Upper lobe of left lung (tissue), 6 donors: ENCODE measurements at places on chromosomes 5 and 9. TPM values are rescaled to one million over a fixed set of nuclear protein-coding genes. Genes with fewer than 3 reads are reported as not detected.

GRCh38 chr5:16617274-16617968 lies 624 bp upstream of the RETREG1 start:
- H3K27me3 ChIP-seq: no peaks in the 10 kb centered on the region
- peak; percentile 72 for DNase-seq
- peak overlapping the region; percentile 58 for H3K4me3 ChIP-seq
- H3K27ac ChIP-seq: peak overlapping the region; percentile 65
- H3K36me3 ChIP-seq: no peaks in the 10 kb centered on the region
- peaks cover 23% of the 10 kb centered on the region for H3K4me1 ChIP-seq

- peaks cover 53% of the 10 kb centered on the region for H3K4me1 ChIP-seq
- DNase-seq: no peak
- peak overlapping the region; percentile 52 for H3K27ac ChIP-seq
- H3K36me3 ChIP-seq: no peaks in the 10 kb centered on the region
Observed at GRCh38 chr9:127796852-127797370, 5.8 kb upstream of the FPGS start.

DMRT2 gene
- 0.43 TPM for total RNA-seq

GRCh38 chr5:143828710-143829109 lies 16.7 kb downstream of the HMHB1 start:
- no peak overlapping the region for H3K27ac ChIP-seq
- H3K36me3 ChIP-seq: no peaks in the 10 kb centered on the region
- no peaks in the 10 kb centered on the region for H3K27me3 ChIP-seq
- no peak overlapping the region for H3K4me3 ChIP-seq
- DNase-seq: no peak

ZBED3 gene
- 9.4 TPM for total RNA-seq

DNA sequence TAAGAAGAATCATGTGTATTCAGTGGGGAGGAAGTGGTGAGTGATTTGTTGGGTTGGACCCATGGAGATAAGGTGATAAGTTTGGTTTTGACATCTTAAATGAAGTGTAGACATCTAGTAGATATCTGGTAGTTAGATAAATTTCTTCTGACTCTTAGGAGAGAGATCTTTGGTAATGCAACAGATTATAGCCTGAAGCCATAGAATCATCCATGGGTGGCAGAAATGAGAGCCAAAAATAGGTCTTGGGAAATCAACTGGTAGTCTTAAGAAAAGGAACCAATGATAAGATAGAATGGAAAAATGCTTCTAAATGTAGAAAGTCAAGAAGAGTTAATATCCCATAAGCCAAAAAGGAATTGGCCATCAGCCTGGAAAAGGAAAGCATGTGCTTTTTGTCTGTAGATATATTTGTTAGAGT lies 532.7 kb upstream of the GRAMD2B start:
- H3K27ac ChIP-seq: no peak overlapping the region
- DNase-seq: no peak
- H3K4me1 ChIP-seq: no peaks in the 10 kb centered on the region
- no peaks in the 10 kb centered on the region for H3K27me3 ChIP-seq
- no peak overlapping the region for H3K4me3 ChIP-seq

GRCh38 chr5:132455614-132456115 lies 34.9 kb downstream of the IRF1 start:
- H3K36me3 ChIP-seq: no peaks in the 10 kb centered on the region
- peak overlapping the region; percentile 93 for H3K27ac ChIP-seq
- H3K27me3 ChIP-seq: no peaks in the 10 kb centered on the region
- no peak overlapping the region for H3K4me3 ChIP-seq
- DNase-seq: no peak

KIF24 gene
- total RNA-seq: 1.1 TPM

DNA sequence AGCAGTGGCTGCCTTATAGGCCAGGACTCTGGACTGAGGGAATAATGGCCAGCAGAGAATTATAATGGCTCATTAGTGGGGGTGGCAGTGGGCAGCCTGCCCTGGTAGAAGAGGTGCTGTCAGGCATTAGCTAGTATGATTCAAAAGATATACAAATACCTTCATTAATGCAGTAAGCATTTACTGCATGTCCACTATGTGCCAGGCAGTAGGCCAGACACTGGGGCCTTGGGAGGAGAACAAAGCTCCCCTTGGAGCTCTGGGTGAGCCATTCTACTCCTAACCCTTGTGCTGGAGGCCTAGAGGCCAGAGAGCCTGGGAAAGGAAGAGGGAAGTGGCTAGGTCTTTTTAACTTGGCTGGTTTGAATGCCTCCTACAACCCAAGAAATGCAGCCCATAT lies 2.0 kb upstream of the GARNL3 start:
- H3K4me3 ChIP-seq: no peak overlapping the region
- H3K27ac ChIP-seq: no peak overlapping the region
- no peak for DNase-seq
- no peaks in the 10 kb centered on the region for H3K4me1 ChIP-seq

- H3K27ac ChIP-seq: no peak overlapping the region
- no peak overlapping the region for H3K4me3 ChIP-seq
- H3K4me1 ChIP-seq: no peaks in the 10 kb centered on the region
Observed at GRCh38 chr5:170571875-170572852, 68.3 kb downstream of the KCNIP1 start.

- no peak for DNase-seq
- H3K4me1 ChIP-seq: no peaks in the 10 kb centered on the region
- H3K4me3 ChIP-seq: no peak overlapping the region
- no peaks in the 10 kb centered on the region for H3K36me3 ChIP-seq
- no peak overlapping the region for H3K27ac ChIP-seq
Observed at GRCh38 chr5:150434464-150434863, 15.1 kb downstream of the RPS14 start.

DNA sequence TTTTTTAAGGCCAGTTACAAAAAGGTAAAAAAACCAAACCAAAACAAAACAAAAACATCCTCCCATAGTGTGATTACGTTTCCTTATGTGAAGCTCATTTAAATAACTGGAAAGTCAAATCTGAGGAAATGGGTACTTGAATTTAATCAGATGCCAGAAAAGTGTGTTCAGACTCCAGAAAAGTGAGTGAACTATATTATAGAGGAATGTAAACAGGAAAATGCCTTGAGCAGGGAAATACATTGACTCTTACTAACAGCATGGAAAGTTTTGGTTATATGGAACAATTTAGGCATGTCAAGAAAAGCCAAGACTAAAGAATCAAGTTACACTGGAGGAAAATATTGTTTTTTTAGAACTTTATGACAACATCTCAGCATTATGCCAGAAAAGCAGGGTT lies 37.8 kb upstream of the RNF20 start:
- no peaks in the 10 kb centered on the region for H3K4me1 ChIP-seq
- no peak overlapping the region for H3K27ac ChIP-seq
- no peak overlapping the region for H3K4me3 ChIP-seq
- no peaks in the 10 kb centered on the region for H3K27me3 ChIP-seq

- no peak for DNase-seq
- H3K27me3 ChIP-seq: no peaks in the 10 kb centered on the region
- H3K4me1 ChIP-seq: peaks cover 49% of the 10 kb centered on the region
- H3K4me3 ChIP-seq: no peak overlapping the region
- H3K36me3 ChIP-seq: peaks cover 51% of the 10 kb centered on the region
- no peak overlapping the region for H3K27ac ChIP-seq
Observed at GRCh38 chr9:37947977-37948376, 44.0 kb upstream of the SLC25A51 start.

CER1 gene
- not detected for total RNA-seq

HAVCR1 gene
- 4.2 TPM for total RNA-seq

DNA sequence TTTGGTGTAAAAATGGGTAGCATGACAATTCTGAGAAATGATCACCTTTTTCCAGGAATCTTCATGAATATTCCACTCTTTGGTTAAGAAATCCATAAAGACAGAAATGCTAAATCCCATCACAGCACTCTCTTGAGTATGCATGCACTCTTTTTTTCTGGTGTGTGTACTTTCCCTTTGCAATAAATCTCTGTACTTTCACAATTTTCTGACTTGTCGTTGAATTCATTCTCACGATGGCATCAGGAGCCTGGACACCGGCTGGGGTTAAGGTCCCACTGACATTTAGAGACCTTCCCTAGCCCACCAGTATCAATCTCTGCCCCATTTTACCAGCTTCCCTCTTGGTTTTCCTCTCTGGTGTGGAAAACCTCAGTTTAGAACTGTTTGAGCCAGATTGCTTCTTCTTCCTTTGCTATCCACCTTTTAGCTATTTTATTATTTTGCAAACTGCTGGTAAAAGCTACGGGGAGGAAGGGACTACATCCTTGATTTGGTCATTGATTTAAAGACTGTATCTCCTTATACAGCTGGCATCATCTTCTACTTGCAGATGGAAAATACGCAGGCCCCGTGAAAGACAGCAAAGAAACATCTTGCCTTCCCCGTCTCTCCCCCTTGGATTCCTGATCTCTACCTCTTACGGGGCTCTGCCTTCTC lies 59.9 kb upstream of the ZFR start:
- H3K27ac ChIP-seq: no peak overlapping the region
- H3K4me1 ChIP-seq: no peaks in the 10 kb centered on the region
- H3K36me3 ChIP-seq: no peaks in the 10 kb centered on the region

DNA sequence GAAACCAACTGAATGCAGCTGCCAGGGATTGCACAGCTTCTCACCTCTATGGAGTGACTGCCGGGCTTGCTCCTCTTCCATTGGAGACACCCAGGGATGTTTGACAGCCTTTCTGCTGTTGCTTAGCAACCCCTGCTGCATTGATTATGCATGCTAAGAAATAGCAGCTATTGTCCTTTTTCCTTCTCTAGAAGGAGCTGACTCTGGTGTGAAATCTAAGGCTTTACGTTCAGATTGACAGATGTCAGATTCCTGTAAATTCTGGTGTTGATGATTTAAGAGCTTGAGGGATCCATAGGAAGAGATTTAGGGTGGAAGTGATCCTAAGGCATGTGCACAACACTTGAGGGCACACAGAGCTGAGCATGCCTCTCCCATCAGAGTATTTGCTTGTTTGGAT lies 267.7 kb downstream of the NTRK2 start:
- no peak overlapping the region for H3K4me3 ChIP-seq
- H3K27ac ChIP-seq: no peak overlapping the region
- no peaks in the 10 kb centered on the region for H3K36me3 ChIP-seq

DNA sequence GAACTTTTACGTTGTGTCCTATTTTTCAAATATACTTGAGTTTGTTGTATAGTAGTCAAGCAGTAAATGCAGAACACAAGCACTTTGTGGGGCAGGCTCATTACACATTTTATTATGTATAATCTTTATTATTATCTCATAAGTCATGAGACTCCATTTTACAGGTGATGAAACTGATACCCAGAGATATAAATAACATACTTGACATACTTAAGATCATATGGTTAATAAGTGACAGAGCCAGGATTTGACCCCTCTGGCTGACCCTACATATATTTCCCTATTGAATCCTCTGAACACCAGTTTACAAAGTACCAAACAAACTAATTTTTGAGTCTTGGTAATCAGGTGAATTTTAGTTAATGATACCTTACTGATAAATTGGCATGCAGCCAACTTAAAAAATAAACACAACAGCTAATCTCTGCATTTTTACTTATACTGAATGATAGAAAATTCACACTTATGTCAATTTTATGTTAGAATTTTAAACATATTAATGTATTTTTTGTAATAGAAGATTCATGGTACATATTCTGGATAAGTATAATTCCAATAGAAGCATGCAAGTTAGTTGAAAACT lies 305.0 kb upstream of the MEF2C start:
- H3K27me3 ChIP-seq: no peaks in the 10 kb centered on the region
- DNase-seq: no peak
- H3K4me1 ChIP-seq: no peaks in the 10 kb centered on the region
- H3K4me3 ChIP-seq: no peak overlapping the region

GRCh38 chr9:137052998-137053943 lies 590 bp downstream of the ENTPD2 start:
- peak overlapping the region; percentile 51 for H3K4me3 ChIP-seq
- H3K27ac ChIP-seq: no peak overlapping the region
- no peak for DNase-seq
- peaks cover 6% of the 10 kb centered on the region for H3K27me3 ChIP-seq
- no peaks in the 10 kb centered on the region for H3K36me3 ChIP-seq
- peaks cover 26% of the 10 kb centered on the region for H3K4me1 ChIP-seq

GRCh38 chr9:6897898-6898302 lies 140.1 kb downstream of the KDM4C start:
- DNase-seq: no peak
- no peak overlapping the region for H3K4me3 ChIP-seq
- H3K27me3 ChIP-seq: no peaks in the 10 kb centered on the region
- H3K27ac ChIP-seq: no peak overlapping the region
- peaks cover 10% of the 10 kb centered on the region for H3K36me3 ChIP-seq

DNA sequence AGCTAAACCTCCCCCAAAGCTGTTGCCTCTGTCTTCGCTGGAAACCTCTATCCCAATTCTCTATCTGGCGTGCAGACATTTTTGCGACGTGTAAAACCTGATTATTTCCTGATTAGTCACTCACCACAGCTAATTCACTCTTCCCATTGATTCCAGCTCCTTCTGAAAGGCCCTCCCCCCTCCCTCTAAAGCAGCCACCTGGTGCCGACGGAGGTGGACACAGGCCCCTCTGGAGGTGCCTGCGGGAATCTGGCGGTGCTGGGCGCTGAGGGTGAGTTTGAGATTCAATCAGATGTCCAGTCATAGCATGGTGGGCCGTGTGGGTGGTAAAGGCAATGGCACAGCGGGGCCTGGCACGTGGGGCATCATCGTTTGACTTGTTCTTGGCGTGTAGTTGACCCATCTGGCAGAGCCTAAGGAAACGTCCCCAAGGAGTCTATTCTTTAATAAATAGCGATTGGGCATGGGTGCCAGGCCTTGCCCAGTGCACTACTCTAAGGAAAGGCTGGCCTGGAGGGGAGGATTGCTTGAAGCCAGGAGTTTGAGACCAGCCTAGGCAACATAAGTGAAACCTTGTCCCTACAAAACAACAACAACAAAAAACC lies 271.1 kb upstream of the MVB12B start:
- no peak overlapping the region for H3K27ac ChIP-seq
- no peaks in the 10 kb centered on the region for H3K36me3 ChIP-seq
- DNase-seq: no peak
- H3K27me3 ChIP-seq: no peaks in the 10 kb centered on the region
- H3K4me1 ChIP-seq: no peaks in the 10 kb centered on the region

- H3K27me3 ChIP-seq: no peaks in the 10 kb centered on the region
- H3K36me3 ChIP-seq: no peaks in the 10 kb centered on the region
- peak overlapping the region; percentile 84 for H3K4me3 ChIP-seq
- no peak for DNase-seq
Observed at GRCh38 chr5:60843386-60843935, 608 bp downstream of the ELOVL7 start.

- H3K27me3 ChIP-seq: no peaks in the 10 kb centered on the region
- H3K27ac ChIP-seq: no peak overlapping the region
- H3K36me3 ChIP-seq: no peaks in the 10 kb centered on the region
Observed at GRCh38 chr5:118616281-118616680, 372.1 kb downstream of the DTWD2 start.

DNA sequence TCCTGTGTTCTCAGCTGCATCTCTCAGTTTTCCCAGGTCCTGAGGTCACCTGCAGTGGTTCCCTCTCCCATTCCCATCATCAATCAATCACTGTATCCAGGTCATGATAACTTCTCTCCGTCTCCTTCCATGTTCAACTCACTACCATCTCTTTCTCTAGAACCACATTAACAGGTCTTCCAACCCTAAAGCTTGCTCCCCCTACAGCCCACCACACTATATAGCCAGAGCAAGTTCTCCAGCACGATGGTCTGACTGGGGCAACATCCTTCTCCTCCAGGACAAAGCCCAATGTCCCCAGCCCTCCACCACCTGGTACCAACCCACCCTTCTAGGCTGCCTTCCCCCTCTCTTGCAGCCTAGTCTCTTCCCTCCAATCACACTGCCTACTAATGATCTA lies 241.6 kb downstream of the CDK5RAP2 start:
- no peak for DNase-seq
- H3K4me3 ChIP-seq: no peak overlapping the region
- no peaks in the 10 kb centered on the region for H3K27me3 ChIP-seq

ANKRD34B gene
- not detected for total RNA-seq
